CD4-positive, alpha-beta T cell treated with Interleukin-12 subunit alpha and Interleukin-12 subunit beta, for 1 hour (primary cell): ENCODE measurements at places on chromosomes 11 and 22.

- peak; percentile 17 for DNase-seq
Observed at GRCh38 chr11:7688238-7688826, 15.0 kb upstream of the CYB5R2 start.

DNA sequence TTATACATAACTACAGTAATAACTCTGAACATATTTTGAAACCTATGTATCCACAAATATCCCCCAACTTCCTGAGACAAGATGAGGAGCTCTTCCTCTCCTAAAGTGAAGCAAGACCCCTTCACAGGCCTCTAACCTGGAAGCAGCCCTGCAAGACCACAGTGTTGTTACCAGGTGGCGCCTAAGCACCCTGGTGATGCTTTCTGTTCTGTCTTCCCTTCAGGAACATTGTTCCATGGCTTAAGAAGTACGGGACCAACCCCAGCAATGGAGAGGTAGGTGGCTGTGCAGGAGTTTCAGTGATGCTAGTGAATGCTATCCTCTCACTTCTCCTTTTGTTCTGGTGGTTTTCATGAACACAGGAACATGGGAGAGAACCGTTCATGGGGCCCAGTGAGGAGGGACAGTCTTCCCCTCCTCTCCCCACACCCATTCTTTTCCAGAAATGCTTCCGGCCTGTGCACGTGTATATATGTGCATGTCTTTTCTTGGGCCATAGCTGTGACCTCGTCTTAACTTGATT, 6.4 kb downstream of the PPIL2 start:
- no peak for DNase-seq

- DNase-seq = peak; percentile 32
Observed at GRCh38 chr11:61890529-61891330, 615 bp downstream of the FADS3 start.

GRCh38 chr11:1736447-1736992, 13.9 kb downstream of the IFITM10 start:
- no peak for DNase-seq

GRCh38 chr11:9664276-9665171, 647 bp downstream of the SWAP70 start:
- no peak for DNase-seq

DNA sequence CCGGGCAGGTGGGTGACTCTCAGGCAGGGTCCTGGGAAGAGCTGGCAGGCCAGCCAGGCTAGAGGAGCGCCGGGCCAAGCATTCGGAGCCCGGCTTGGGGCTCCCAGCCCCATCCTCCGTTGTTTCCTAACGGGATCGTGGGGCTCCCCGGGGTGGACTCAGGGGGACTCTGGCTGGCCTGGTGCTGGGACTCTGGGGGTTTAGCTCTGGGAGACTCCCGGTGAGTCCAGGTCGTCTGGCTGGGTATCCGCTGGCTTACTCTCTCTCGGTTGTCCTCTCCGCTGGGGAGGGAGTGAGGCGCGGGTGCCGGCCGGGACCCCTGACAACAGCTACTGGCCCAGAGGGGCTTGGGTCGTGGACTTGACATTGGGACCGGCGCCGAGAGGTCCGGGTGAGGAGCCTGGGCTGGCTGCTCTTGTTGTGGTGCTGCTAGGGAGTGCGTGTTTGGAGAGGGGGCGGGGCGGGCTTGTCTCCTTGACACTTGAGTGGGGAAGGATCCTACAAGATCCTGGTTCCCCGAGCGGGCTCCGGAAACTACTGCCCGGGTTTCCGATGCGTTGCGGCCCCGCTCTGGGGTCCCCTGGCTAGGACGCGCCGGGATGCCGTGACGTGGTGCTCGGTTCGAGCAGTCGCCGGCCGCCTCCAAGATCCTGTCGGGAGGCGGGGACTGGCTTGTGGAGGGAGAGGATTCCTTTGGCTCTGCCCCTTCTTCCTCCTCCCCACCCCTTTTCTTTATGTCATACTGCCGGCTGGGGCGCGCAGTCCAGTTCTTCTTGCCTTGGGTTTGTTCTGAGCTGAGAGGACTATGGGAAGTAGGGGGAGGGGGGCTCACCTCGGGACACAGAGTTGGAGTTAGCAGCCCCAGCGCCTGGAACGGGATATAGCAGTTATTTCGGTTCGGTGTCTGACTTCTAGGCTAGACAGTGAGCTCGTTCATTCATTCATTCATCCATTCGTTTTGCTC, 585 bp downstream of the EMSY start:
- peak; percentile 47 for DNase-seq

DNA sequence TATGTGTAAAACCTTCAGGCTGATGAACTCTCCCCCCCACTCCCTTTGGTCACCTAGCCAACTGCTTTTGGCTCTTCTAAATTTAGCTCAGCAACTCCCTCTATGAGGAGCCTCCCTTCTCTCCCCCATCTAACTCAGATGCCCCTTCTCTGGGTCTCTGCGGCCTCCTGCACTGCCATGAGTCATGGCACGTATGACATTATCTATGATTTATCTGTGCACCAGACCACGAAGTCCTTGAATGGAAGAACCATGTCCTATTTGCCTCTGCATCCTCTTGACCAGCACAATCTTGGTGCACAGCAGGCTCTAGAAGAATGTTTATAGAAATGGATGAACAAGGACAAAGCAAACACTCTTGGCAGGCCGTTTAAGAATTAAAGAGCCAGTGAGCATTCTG, 46.0 kb downstream of the RPL27A start:
- DNase-seq = no peak

GRCh38 chr22:43886231-43886630, 5.6 kb downstream of the PNPLA5 start:
- DNase-seq = no peak

DNA sequence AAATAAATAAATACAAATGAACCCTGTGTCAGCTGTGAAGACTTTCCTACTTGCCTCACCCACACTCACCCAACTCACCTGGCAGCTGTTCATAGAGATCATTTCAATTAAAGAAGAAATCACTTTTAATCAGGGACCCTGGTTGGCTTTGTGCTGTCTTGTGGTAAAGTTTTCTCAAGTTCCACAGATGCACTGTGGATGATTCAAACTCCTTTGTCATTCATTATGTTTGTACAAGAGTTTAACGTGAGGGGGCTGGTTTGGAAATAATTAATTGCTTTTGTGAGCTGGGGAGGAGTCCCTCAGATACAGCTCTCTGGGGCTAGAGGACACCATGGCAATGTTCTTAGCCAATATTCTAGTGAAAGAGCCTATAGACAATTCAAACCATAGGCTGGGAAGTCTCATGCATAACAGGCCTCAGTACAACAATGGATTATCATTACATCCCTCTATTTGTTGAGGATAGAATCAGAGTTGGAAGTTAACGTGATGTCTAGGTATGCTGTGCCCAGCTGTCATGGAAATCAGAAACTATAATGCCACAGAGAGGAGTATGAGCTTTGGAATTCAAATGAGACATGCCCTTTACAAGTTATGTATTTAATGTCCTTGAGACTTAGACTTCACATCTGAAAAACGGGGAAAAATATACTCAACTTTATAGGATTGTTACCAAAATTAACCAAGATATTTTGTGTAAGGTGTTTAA, 698.5 kb downstream of the KCNA4 start:
- no peak for DNase-seq

DNA sequence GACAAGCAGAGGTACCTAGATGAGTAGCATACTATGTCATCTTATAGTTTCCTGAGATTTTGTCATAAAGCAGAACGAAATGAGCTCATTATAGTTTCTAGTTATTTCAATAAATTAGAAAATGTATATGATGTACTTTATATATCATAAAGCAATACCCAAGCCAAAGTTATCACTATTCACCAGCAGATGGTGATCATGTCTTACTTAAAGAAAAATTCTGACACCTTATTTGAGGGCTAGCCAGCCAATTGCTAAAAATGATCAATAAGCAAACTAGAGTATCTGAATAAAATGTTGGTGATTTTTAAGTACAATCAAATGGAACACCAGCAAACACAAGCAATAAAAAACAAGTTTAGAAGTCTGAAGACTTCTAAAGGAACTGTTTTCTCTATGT, 44.1 kb downstream of the RSF1 start:
- DNase-seq = peak; percentile 44

DNA sequence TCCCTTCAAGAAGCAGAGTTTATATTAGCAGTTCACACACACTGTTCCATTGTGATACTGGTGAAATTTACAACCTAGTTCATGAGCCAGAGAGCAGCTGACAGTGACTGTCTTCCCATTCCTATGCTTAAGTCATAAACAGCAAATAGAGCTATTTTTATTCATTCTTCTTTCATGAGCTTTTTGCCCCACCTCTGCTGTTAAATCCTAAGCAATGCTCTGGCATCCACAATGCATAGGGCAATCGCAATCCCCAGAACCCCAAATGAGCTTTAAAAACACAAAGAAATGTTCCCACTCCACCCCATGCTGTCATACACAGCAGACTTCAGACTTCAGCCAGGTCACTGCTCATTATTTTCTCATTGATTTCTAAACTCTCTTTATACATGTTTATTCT, 307.5 kb downstream of the ETS1 start:
- no peak for DNase-seq

GRCh38 chr22:28607795-28608194, 71.8 kb downstream of the TTC28 start:
- no peak for DNase-seq

DNA sequence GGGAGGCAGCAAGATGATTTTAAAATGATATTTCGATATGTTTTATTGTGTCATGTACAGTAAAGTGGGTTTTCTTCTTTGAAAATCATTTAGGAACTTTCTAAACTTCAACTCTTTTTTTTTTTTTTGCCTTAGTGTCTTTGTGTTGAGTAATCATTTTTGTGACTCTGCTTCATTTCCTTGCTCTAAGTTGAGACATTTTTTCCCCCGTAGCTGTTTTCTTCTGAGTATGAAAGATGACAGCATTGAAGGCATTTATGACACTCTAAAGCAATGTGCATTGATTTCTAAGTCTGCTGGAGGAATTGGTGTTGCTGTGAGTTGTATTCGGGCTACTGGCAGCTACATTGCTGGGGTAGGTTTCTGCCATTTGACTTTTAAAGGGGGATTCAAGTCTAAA, 23.5 kb downstream of the RRM1 start:
- no peak for DNase-seq

DNA sequence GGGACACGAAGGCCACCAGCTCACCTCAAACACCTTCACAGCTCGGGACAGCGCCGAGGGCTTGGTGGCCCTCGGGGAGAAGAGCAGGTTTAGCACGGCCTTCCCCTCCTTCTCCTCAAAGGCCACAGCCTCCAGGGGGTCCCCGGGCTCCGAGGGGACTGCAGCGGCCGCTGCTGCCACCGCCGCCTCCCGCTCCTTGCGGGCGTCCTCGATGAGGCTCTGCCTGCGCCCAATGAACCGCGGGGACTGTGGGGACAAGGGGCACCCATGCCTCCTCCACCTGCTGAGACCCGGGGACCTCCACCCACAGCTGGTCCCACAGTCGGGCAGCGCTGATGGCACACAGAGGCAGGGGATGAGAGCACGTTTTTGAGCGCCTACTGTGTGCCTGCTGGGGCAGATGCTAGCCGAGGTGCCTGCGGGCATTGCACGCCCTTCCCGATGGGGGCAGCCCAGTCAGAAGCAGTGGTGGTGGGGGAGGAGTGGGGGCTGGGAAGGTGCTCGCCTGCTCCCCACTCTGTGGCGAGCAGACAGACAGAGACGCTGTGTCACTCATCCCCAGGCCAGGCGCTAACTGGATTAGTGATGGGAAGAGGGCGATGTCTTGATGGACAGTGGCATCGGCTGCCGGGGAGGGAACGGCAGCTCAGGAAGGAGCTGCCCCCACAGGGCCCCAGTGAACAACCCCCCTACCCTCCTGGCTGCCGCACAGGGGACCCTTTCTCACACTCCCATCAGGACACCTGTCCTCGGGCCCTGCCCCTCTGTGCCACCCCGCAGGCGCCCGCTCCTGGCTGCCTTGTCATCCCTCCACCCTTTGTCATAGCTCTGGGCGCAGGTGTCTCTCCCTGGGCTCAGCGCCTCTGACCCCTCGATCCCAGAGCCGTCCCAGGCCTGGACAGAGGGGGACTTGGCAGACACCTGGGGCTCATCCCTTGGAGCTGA, 1.7 kb downstream of the TH start:
- DNase-seq = no peak

- no peak for DNase-seq
Observed at GRCh38 chr11:24324211-24324610, 172.6 kb upstream of the LUZP2 start.
